ENCODE measurements at places on chromosomes 3 and 15.

- DNase-seq = no peak
Observed at GRCh38 chr15:70266412-70267121, 168.8 kb upstream of the TLE3 start.

DNA sequence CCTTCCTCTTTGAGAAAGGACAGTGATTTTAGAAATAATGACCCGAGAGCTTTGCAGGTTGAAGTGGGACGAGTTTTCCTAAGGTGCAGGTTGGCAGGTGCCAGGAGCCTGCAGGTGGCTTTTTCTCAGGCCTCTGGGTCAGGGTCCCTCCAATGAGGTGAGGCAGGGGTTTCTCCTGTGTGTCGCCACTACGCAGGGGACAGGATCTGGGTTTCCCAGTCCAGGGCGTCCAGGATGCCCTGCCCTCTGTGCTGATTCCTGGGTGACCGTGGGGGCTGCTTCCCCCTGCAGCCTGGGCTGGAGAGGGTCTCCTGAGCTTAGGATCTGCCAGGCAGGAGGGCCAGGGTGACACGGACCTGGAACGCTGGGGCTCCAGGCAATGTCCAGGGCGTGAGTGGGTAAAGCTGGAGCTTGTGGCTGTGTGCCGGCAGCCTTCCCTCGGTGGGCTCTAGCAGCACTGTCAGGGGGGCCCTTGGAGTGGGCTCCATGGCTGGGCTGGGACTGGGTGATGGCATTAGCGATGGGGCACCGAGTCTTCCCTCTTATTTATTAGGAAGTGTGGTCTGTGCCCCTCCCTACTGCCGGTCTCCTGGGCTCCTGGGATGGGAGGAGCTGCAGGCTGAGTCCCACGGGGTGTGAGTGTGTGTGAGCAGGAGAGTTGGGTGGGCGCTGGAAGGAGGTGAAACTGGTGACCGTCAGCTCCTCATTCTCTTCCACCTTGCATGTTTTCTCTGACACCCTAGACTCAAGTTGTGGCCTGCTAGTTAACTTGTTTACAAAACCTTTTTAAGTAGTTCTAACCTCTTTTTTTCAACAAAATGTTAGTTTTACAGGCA is 1.8 kb downstream of the APBA2 start:
- no peak for DNase-seq

DNA sequence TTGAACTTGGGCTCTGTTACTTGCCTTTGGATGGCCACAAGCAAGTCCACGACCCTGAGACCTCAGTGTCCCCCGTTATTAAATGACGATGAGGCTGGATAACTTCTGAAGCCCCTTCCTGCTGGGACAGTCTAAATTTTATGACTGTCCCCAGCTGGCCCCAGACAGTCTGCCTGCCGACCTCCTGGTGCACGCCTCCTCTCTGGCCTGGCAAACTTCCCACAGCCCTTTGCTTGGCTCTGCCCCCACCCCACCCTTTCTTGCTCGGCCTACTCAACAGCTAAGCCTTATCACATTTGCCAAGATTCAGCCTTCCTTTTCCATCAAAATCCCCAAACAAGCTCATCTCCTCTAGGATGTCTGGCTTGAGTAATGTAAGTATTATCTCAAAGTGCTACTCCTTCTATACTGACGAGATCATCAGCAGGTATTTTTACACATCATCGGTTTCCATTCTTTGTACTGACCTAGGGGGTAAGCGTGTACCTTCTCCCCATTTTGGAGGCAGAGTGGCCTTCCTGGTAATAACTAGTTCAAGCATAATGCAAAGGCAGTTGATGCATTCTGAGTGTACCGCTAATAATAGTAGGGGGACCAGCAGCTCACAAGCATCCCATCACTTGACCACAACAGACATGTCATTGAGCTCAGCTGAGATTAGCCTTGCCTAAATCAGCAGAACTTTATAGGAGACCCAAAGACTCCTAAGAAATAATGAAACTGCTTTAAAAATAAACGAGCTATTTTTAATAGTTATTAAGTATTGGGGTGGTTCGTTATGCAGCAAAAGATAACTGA is 120.8 kb upstream of the HACD2 start:
- no peak for DNase-seq

DNA sequence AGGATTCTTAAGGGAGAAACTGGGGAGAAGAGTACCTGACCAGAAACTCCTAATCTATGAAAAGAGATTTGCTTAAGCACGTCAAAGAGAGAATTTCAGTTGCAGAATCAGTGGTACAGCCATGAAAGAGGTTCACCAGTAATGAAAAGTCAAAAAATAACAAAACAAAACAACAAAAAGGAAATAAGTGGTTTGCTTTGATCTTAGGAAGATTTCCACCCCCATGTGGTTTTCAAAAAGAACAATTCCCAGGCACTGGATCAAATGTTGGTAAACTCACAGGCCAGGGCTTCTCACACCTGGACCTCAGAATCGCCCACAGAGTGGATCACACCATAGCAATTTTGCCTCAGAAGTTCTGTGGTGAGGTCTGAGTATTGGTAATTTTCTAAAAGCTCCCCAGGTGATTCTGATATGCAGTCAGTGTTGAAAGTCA is 67.5 kb downstream of the TMEM39A start:
- no peak for DNase-seq

GRCh38 chr3:149277331-149277813 is 55.7 kb upstream of the CP start:
- no peak for DNase-seq

GRCh38 chr15:52563501-52564060 is 5.2 kb downstream of the ARPP19 start:
- DNase-seq = no peak

DNA sequence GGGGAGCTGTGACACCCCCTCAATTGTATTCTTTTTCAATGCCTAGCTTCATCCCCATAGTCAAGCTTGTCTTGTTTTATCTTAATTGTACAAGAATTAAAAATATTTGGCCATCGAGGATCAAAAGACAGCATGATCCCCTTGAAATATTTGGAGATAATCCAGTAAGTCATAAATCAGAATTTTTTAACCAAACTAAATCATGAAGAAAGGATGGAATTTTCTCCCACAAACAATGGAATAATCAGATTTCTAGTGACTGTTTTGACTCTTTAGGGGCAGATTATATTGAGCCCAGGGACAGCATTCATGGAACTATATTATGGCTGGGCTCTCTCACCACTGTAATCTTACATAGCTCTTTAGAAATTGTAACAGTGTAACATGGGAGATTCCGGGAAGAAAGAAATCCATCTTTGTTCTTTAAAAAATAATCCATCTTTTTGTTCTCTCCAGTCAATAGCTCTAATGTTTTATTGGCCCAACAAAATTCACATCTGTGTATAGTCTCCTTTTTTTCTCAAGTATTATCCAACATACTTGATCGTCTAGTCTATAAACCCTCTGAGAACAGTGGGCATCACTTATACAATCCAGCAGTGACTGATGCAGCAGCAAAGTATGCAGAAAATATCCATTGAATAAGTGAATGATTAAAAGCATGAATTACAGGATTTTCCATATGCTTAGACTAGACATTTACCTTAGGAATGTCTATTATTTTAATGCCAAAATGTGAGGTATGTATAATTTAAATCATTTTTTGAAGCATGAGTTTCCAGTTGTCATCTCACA is 277.0 kb upstream of the PLSCR5 start:
- no peak for DNase-seq

- DNase-seq = no peak
Observed at GRCh38 chr3:185081521-185081920, 71.3 kb downstream of the C3orf70 start.

DNA sequence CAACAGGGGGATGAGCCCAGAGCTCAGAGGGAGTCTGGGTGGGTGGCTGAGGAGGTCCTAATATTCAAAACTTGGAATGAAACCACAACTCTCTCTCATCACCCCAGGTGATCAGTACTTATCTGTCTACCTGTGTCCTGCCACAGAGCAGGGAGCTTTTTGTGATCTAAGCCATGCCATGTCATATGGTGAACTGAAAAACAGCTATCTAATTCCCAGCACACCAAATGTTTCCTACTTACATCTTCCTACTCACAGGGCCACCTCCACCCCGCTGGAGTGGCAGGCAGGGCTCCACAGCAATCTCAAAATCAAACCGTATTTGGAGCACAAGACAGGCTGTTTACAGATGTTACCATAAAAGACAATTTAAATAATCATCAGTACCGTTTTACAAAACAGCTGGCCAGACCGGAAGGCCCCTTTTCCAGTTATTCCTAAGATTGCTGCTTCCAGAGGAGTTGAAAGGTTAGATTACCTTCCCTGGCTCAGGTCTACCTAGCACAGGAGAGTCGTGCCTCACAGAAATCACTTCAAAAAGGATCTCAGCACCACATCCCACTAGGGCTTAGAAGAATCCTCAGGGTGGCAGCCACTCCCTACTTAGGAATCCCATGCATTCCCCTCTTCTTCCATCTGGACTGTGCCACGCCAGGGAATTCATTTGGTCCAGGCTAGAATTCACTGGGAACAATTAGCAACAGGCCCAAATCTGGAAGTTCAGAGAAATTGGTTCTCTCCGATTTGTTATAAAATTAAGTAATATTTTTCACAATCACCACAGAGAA is 226.6 kb upstream of the IL12A start:
- no peak for DNase-seq

DNA sequence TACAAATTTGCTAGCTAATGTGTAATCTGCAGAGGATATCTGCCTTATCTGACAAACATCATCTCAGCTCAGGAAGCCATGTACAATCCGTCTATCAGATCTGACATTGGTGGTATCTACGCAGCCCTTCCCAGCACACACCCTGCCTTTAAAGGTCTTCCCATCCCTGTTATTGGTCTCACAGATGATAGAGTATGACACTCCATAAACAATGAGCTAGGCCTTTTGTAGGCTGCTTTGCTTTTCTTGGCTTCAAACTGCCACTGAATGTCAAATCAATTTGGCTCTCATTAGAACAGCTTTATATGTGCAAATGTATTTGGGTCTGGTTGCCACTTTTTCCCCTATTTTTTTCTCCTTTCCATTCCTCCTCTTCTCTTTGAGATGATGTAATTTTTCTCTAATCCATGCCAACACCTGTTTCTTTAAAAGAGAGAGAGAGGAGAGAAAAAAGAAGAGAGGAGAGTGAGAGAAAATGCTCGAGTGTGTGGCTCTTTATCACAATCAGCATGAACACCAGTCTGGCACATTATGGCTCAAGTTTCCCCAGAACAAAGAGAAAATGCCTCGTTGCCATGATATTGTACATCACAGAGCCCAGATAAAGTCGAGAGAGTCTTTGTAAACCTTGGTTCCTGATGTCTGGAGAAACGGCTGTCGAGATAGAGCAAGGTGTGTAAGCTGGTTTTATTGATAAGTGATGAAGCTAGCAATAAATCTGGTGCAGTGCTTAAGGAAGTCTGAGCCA is 80.8 kb upstream of the DPH6 start:
- no peak for DNase-seq

DNA sequence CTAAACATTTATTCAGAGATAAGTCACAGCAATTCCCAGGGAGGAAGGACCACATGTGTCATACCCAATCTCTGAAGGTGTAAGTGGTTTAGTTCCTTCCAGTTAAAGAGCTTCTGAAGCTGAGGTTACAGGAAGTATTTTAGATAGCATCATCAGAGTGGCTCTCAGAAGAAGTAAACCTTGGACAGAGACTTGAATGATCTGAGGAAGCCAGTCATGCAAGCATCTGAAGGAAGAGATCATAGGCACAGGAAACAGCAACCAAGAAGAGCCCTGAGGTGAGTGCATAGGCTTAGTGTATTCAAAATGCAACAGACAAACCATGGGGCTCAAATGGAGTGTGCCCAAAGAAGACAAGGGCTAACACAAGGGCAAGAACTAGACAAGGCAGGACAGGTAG is 210.3 kb downstream of the ULK4 start:
- no peak for DNase-seq

DNA sequence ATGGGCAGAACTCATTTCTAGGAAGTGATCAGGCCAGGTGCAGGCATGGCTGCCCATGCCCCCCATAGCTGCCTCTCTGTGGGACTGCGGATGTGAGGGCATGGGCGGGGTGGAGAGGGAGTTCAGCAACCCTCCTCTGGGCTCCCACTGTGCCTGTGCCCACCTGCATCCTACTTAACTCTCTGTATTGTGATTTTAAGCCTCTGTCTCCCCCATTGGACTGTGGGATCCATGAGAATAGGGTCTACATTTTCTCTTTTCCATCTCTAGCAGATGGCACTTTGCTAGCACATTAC is 194.3 kb downstream of the CHST2 start:
- DNase-seq = no peak

GRCh38 chr3:48436477-48436787 is 3.5 kb downstream of the CCDC51 start:
- DNase-seq = no peak

- DNase-seq = no peak
Observed at GRCh38 chr3:155635056-155635455, 109.8 kb downstream of the PLCH1 start.

GRCh38 chr15:98718426-98719136 is 70.2 kb downstream of the IGF1R start:
- no peak for DNase-seq

GRCh38 chr15:90883526-90883975 is 753 bp upstream of the FES start:
- DNase-seq = no peak

GRCh38 chr3:172444821-172445220 is 3.4 kb downstream of the GHSR start:
- DNase-seq = no peak

DNA sequence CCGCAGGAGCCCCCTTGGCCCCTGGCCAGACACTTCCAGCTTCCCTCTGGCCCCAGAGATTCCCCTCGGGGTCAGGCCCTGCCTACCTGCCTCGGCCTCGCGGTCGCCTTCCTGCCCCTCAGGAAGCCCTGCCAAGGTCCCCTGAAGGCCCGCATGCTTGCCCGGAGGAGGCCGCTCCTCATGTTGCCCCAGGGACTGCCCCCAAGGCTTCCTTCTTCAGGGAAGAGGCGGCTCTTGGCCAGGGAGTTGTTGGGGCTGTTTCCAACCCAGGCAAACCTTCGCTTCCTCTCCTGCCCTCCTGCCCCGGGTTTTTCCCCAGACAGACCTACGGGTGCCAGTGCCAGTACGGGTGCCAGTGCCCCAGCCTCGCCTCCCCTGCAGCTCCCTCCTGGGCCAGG is 13.5 kb upstream of the MUC4 start:
- no peak for DNase-seq

- no peak for DNase-seq
Observed at GRCh38 chr3:270688-271087, 74.1 kb downstream of the CHL1 start.

DNA sequence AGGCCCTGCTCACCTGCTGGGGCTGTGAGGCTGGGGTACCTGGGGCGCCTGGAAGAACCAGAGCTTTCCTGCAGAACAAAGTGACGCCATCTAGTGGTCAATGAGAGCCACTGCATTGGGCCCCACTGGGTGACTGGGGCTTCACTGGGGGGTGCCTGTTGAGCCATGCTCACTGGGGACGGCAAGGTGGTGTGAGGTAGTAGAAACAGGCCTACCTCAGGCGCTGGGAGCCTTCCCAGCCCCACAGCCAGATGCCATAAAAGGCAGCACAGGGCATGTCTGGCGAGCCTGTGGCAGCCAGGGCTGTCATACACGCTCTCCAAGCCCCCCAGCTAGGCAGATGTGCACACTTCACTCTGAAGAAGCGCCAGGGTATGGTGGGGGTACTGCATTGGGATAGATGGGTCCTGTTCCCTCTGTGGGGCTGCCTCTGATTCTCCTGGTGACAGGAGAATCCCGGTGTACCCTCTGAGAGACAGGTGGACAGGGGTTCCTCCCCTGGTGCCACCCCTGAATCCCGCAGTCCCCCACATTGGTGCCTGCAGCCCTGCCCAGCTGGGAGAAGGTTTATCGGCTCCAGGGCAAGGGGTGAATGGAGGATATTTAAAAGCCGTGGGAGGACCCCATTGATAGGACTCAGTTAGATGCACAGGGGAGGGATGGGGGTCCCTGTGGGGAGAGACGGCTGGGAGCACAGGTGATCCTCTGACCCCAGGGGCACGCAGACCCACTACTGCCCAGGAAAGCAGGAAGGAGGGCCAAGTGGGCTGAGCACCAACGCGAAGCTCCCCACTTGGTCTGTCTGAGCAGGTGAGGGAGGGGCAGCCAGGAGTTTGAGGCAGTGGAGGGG is 178.8 kb downstream of the NSMCE3 start:
- no peak for DNase-seq

Data from fibroblast of the conjunctiva (primary cell).